ENCODE measurements at places on chromosomes 7 and 10.
A peak's percentile ranks its signal among the peaks of the same experiment; 100 is the strongest.

DNA sequence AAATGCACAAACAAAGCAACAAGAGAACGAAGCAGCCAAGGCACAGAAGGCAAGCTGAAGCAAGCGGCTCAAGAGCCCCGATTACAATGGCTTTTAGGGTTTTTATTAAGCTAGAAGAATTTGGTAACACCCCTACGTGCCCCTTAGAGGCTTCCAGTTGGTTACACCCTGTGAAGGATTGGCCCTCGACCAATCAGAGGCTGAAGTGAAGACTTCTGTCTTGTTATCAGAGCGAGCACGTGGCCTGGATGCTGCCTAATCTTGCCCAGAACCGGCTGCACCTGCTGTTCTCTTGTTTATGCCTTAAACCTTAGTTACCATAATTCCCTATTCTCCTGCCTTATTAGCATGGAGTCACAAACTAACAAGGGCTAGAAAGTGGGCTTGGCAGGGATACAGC, 21.4 kb downstream of the KCNK18 start:
- no peak for DNase-seq

DNA sequence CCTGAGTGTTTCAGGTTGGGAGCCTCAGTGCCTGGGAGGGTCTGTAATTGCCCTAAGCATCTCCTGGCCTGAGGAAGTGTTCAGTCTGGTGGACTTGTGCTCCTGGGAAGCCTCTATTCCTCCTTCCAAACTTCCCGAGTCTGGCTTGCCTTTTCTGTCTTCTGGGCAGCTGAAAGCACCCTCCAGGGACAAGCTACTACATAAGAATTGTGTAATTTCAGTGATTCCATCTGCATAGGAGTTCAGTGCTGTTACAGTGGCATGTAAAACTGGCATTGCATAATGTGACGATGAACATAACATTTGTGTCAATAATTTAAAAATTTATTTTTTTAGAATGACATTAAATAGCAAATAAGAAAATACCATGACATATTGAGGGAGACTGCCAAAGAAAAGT, 109.3 kb downstream of the AOAH start:
- DNase-seq, result no peak

DNA sequence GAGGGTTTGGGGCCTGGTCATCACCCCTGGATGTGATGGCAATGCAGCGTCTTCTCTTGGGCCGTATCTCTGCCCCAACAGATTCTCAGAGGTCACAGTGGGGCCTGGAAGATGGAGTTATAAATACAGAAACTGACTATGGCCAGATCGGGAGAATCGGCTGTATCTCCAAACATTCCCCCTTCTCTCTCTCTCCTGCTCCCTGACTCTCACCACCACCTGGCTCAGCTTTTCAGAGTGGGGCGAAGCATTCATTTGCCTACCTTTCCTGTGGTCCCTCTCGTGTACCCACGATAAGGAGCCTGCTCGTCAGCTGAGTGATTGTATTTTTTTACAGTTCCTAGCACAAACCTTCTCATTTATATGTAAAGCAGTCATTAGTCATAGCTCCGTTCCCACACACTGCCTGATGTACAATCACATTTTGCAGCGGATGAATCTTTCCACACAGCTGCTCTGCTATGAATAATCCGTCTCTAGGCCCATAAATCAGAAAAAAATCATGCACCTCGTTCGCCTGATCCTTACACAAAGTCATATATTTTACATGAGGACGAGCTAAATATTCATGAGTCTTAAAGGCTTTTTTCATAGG, 23.2 kb upstream of the BTRC start:
- no peak for DNase-seq

GRCh38 chr7:147106746-147107145, 990.1 kb downstream of the CNTNAP2 start:
- DNase-seq, result no peak

DNA sequence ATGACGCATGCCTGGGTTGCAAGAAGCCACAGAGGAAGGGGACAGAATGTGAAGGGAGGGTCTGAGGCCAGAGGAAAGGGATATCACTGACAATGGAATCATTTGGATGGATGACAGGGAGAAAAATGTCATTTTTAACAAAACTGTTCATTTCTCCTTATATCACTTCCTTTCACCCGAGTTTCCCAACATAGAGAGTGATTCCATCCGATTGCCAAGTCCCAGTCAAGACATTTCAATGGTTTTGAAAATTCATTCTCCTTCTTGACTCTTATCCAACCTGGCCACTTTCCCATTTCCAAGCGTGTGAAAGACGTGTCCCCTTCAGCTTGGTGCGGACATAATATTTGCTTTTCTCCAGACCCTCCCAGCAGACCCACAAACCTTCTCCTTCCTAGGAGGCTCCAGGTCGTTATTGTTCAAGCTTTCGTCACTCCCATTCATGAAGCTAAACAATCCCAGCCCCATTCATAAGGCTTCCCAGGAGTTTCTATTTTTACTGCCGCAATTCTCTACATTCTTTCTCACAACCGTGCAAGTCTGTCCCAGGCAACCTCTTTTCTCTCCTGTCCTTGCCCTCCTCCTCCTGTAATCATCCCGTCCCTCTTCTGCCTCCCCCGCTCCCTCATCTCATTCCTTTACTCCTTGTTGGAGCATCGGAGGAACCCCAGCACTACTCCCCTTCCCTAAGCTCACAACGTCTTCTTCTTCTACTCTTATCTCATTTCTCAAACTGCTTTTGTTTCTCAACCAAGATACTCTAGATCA, 301.3 kb upstream of the KLF6 start:
- DNase-seq, result no peak

- no peak for DNase-seq
Measured at GRCh38 chr7:155188821-155189581, 108.7 kb upstream of the INSIG1 start.

GRCh38 chr7:83976302-83976701, 218.3 kb downstream of the SEMA3A start:
- no peak for DNase-seq

GRCh38 chr10:16988900-16989299, 140.7 kb downstream of the CUBN start:
- no peak for DNase-seq

DNA sequence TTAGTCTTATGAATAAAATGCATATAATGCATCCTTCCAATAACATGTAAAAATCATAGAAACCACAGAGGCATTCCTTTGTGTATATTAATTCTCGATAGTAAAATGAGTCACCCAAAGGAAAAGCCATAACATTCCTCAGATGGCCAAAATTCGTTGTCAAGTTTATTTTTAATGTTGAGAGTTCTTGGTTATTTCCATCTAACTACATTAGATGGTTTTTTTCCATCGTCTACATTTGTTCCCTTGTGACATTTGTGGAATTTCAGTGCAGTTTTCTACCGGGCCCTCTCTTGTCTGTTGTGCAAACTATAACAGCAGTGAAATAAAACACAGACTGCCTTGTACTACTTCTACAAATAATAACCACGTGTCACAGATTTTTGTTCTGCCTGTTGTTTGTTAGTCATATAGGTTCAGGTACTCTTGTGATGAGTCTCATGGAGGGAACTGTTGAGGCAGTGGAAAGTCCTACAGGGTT, 54.7 kb upstream of the CCAR1 start:
- DNase-seq, result no peak

GRCh38 chr10:124156524-124157260, 63.3 kb upstream of the CHST15 start:
- no peak for DNase-seq

GRCh38 chr10:44894691-44895090, 16.4 kb upstream of the TMEM72 start:
- DNase-seq, result no peak

DNA sequence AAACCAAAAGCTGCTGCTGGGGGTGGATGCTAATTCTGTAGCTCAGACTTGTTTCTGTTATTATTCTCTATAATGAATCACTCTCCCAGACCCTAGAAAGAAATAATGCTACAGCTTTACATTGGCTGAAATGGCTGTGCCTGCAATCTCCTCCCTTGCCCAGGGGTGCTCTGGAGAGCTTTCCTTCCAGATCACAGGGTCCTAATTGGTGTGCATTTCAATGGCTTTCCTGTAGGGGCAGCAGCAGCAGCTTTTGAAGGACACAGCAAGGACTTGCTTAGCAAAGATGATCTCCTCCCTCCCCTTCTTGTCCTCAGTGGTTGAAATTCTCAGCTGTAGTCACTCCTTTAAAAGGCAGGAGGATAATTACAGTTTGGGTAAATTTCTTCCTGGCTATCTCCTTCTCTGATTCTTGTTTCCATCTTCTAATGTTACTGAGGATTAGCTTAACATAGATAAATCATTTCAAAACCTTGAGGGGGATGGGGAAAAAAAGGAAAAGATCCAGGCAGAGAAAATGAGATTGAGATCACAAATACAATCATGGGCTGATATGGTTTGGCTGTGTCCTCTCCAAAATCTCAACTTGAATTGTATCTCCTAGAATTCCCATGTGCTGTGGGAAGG, 120.2 kb upstream of the CTTNBP2 start:
- peak; percentile 72 for DNase-seq

GRCh38 chr7:139889186-139889871, 60.3 kb downstream of the TBXAS1 start:
- DNase-seq, result no peak

DNA sequence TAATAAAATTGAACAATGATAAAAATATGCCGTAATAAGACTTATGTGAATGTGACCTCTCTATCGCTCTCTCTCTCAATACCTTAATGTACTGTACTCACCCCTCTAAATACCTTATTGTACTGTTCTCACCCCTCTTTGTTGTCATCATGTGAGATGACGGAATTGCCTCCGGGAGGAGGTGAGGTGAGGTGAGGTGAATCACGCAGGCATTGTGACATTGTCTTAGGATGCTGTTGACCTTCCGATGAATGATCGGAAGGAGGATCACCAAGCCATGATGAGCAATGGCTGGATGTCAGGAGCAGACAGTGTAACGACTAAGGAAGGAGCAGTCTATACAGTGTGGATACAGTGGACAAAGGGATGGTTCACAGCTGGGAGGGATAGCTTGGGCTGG, 87.4 kb upstream of the FAM20C start:
- no peak for DNase-seq

DNA sequence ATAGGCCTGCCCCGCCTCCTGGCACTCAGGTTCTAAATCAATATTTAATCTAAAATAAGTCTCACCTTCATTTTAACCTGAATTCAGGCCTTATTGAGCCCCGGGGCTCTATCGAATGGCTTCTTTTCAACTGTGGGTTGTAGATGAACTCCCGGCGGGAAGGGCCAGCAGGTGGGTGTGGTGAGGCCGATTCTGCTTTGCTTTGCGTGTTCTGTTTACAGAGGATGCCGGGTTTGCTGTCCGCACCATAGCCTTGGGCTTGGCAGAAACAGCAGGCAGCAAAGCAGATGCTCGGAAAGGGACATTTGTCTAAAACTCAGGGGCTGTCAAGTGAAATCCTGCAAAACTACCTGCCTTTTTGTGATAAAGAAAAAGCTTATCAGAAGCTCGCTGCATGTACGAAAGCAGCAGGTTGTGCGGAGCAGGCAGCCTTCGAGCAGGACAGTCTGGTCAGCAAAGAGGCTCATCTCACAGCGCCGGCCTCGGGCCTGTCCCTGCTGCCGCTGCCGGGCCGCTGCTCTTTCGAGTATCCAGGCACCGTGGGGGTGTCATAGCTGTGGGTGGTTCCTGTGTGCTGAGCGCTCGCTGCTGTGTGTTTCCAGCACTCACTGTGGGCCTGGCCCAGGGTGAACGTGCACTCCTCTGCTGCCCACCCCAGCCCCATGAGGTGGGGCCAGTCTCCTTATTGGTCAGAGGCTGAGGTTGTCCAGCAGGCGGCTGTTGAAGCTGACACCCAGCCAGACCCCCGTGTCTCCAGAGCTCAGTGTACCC, 434.8 kb upstream of the FOXK1 start:
- DNase-seq, result no peak

GRCh38 chr7:77980087-77980713, 181.6 kb downstream of the PHTF2 start:
- no peak for DNase-seq

DNA sequence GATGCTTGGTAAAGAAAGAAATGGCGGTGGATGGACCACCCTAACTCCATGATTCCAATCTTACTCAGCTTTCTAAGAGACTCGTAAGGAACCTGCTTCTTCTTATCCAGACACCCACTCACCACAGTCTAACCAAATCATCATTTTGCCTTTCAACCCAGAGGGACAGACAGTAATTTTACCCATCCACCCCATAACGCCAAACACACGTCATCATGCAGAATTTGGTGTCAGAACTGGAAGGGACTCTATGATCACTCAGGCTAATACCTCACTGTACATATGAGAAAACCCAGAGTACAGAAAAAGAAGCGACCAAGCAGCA, 388 bp downstream of the ECD start:
- no peak for DNase-seq

GRCh38 chr7:17934612-17935240, 5.6 kb downstream of the SNX13 start:
- no peak for DNase-seq

DNA sequence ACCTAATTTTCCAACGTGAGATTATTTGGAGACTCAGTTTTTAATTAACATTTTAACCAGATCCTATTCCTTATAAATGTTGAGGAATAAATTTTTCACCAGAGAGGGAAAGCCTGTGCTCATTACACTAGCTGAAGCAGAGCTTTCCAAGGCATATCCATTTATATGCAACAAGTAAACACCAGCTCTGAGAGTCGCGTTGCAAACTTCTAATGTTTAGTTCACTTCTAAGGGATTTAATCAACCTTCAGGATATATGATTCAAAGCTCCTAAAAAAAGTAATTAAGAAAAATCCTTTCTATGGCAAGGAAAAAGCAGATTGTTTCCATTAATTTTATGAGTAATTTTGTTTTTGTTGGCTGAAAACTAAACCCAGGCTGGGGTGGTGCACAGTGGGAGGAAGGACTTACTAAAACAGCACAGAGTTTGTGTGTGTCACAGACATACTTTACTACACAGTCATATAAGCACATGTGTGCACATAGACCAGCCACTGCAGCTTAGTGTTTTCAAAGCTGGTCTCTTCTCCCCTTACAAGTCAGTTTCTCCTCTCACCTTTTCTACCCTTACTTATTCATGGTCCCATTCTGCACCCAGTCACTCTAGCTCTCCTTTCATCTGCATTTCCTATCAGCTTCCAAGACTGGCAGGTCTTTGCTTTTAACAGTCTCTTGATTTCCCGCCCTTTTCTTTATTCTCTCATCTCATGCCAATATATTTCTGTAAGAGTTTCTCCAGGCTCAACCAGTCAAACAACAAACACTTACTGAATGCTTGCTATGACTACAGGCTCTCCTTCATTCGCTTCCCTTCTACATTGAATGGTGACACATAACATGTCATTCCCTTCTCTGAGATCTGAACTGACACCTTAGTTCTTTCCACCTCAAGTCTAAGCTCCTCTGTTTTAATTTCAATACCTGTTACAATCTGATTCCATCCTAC, 81.1 kb upstream of the FZD1 start:
- DNase-seq, result no peak

- DNase-seq, result no peak
Measured at GRCh38 chr7:149624006-149624405, 126.4 kb upstream of the ZNF746 start.

GRCh38 chr10:43774234-43774769, 125.6 kb upstream of the ZNF32 start:
- DNase-seq, result no peak

GRCh38 chr7:102875700-102876295, 37.0 kb upstream of the LRRC17 start:
- DNase-seq, result peak; percentile 10

- no peak for DNase-seq
Measured at GRCh38 chr10:58326967-58327381, 7.8 kb upstream of the UBE2D1 start.

GRCh38 chr7:1225441-1226185, 7.1 kb upstream of the UNCX start:
- no peak for DNase-seq

All from H1 (cell line).